ENCODE measurements at places on chromosomes 3 and 15.

DNA sequence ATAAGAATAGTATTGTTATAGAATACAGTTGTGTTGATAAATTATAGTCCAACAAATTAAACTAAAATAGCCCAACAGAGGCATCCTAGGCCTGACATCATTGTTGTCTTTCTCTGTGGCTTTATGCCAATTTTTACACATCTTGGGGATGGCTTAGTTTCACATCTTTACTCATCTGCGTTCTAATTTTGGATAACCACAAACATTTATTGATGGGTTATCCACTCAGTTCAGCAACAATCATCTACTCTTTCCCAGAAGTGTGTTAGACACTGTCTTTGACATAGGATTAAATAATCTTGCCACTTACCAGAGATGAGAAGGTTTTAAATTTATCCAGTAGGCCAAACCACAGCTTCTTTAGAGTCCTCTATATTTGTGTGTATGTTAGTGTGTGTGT is 120.8 kb upstream of the PHLDB2 start:
- DNase-seq, result no peak

DNA sequence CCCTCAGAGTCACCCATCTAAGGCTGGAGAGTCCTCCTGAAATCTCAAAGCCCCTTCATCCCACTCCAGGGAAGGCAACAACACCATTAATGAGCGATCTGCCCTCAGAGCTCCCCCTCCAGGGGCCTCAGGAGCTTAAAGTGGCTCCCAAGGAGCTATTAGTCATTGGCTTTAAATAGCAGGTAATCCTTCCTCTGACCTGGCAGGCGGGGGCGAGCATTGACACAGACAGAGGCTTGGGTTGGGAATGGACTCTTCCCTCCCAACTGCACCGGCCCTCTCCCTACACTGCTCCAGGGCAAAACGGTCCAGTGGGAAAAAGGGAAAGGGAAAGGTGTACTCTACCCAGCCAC is 1.4 kb downstream of the MFGE8 start:
- no peak for DNase-seq

DNA sequence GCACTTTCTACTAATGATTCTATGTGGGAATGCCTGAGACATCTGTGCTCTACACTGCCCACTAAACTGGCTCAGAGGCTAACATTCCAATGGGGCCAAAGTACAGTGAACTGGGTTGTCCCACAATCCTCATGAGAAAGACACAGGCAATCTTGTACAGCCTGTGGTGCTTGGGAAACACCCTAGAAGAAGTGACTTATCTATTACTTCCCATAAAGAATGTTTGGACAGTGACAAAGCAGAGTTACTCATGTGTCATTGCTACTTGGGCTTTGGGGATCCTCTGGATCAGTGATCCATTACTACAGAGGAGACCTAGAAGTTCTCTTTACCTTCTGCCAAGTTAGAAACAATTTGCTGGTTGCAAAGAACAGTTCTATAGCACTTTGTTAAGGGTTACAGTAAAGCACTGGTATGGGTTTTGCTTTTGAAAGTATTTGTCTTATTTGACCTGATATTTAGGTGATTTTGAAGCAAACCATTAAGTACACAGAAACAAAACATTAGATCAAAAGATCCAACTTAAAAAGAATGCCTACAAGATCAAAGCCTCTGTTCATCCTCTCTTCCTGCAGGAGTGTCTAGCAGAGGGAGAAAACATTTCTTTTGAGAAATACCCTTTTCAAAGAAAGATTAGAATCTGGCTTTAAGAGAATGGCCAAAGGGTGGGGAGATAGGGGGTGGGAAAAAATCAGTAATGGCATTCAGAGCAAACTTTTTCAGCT is 75.8 kb downstream of the CTNNB1 start:
- no peak for DNase-seq

- no peak for DNase-seq
These were observed 30.3 kb downstream of the CLRN1 start for GRCh38 chr3:150942221-150942620.

DNA sequence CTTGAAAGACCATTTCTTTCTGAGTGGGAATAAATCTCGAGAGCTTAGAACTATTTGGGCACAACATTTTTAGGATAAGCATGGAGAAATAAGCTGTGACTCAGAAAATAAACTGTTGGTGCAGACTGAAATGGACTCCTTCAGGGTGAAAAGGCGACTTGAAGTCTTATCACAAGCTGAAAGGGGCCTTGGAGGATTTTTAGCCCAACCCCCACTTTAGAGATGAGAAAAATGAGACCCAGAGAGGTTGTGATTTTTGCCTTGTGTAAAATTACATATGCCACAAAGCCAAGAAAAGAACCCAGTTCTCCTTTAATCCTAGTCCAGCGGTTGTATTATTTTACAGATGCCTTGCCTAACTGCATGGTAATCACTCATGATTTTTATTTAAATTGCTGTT is 1.5 kb downstream of the ATP1B3 start:
- DNase-seq, result peak; percentile 20

DNA sequence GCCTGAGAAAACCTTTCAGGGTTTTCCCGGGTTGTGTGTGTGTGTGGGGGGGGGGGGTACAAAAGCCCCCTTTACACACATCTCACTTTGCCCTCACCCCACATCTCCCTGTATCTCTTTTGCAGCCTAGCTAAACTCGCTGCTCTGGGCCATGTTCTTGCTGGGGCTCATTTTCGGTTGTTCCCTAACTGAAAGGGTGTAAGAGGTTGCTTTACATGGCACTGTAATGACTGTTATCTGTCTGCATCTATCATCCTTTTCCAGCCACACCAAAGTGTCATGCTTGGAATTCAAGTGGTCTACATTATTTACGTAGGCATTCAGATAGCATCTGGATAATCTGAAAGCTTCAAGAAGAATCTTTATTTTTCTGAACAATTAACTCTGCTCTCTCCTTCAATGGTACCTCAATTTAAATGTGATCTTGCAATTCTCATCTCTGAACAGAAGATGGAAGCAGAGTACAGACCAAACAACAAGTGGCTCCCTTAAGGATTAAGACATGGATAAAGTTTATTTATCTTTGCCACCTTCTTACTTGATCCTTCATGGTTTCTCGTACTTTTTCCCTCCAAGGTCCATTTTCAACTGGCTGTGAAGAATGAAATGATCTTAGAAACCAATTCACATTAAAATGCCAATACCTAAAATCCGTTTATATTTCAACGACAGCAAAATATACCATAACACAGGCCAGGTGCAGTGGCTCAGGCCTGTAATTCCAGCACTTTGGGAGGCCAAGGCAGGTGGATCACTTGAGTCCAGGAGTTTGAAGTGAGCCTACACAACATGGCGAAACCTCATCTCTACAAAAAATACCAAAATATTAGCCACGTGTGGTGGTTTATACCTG is 34.9 kb downstream of the DCLK3 start:
- DNase-seq, result peak; percentile 1

- no peak for DNase-seq
These were observed 2.9 kb downstream of the NAA50 start for GRCh38 chr3:113743006-113743630.

GRCh38 chr3:143421556-143421955 is 302.0 kb downstream of the CHST2 start:
- no peak for DNase-seq

GRCh38 chr15:33211176-33211808 is 16.8 kb upstream of the FMN1 start:
- peak; percentile 1 for DNase-seq

- no peak for DNase-seq
These were observed 84.8 kb downstream of the XXYLT1 start for GRCh38 chr3:195186041-195186709.

- no peak for DNase-seq
These were observed 155.9 kb downstream of the OXSM start for GRCh38 chr3:25945836-25946235.

- no peak for DNase-seq
These were observed 55.0 kb downstream of the TMEM44 start for GRCh38 chr3:194577986-194578905.

DNA sequence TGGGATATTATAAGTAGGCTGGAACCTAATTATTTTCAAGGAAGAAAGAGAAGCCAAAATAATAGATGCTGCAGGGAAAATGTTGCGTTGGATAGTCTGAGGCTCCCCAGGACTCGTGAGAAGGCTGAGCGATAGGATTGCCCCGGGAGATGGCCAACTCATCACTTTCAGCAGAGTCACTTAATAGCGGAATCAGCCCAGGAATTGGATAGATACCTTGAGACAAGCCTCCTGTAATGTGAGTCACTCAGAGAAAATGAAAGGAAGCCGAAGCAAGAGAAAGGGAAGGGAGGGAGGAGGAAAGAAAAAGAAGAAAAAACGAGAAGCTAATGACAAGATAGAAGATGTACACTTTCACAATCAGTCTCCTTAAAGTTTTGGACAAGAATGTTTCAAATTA is 94.3 kb downstream of the SQOR start:
- DNase-seq, result no peak

- DNase-seq, result no peak
These were observed 958.7 kb downstream of the AGBL1 start for GRCh38 chr15:87038404-87038803.

- DNase-seq, result no peak
These were observed 173.8 kb downstream of the FNDC3B start for GRCh38 chr3:172213200-172213599.

GRCh38 chr15:40918146-40918798 is 10.9 kb upstream of the DLL4 start:
- peak; percentile 41 for DNase-seq

- DNase-seq, result no peak
These were observed 27.9 kb upstream of the STRIT1 start for GRCh38 chr3:155321418-155321817.

DNA sequence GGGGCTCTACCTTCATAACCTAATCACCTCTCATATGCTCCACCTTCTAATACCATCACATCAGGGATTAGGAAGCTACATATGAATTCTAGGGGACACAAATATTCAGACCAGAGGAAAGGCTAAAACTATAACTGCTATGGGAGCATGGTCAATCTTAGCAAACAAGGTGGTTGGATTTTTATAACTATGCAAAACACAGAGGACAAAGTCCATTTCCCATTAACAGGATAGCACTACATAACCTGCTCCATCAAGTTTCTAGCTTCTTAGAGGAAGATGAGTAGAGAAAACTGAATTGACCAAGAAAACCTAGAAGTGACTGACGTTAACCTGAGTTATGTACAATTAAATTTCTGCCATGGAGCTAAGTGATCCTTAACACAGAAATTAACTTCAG is 398.6 kb downstream of the TBL1XR1 start:
- no peak for DNase-seq

DNA sequence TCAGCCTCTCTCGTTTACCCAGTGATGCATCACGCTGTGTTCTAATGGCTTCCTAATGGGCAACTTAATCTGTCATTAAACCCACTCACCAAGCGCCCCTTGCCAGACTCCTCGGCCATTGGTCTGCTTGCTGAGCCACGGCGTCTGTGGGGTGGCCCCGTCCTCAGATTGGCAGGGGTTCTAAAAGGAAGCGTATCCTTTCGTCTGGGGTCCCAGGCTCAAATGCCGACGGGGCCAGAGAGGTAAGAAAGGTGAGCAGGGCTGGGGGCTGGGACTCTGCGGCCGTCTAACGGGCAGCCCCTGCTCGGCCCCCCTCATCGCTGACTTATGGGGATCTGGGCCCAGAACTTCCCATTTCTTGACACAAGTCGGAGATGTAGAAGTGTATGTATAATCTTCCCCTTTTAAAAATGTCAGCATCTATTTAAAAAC is 315.1 kb upstream of the PROK2 start:
- DNase-seq, result peak; percentile 22

GRCh38 chr3:3145831-3146230 is 19.1 kb downstream of the TRNT1 start:
- no peak for DNase-seq

GRCh38 chr3:195755791-195756676 is 35.3 kb downstream of the MUC20 start:
- no peak for DNase-seq

- DNase-seq, result no peak
These were observed 144.6 kb upstream of the IL12A start for GRCh38 chr3:159843840-159844730.

- peak; percentile 45 for DNase-seq
These were observed 86.4 kb downstream of the TBL1XR1 start for GRCh38 chr3:177110895-177111294.

DNA sequence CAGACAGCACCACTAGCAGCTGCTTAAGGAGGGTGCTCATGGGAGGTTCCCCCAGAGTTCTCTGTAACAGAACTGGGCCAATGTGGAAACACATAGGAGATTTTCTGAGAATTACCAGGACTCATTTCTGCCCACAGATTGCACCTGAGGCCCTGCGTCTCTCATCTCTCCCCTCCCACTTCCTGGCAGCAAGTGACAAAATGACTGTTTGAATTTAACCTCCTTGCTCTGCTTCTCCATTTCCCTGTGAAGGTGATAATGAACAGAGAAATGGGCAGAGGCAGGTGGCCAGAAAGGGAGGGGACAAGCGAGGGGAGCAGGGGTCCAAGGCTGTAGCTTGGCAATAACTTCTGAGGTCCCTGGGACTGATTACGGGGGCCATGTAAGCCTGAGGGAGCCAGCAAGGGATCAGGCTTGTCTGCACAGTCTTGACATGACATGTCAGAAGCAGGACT is 8.0 kb downstream of the EPHB1 start:
- no peak for DNase-seq

- DNase-seq, result peak; percentile 26
These were observed 863 bp downstream of the PSMA4 start for GRCh38 chr15:78540871-78541743.

- DNase-seq, result no peak
These were observed 229.5 kb downstream of the SOX2 start for GRCh38 chr3:181941250-181941649.

Measured in NCI-H146 (cell line).